Effector CD8-positive, alpha-beta T cell (primary cell): ENCODE measurements at places on chromosomes 4 and X.

- no peak for DNase-seq
Observed at GRCh38 chr4:176011529-176011928, 54.1 kb upstream of the WDR17 start.

- no peak for DNase-seq
Observed at GRCh38 chr4:156954587-156954986, 17.0 kb downstream of the PDGFC start.

- no peak for DNase-seq
Observed at GRCh38 chrX:87813566-87813965, 296.0 kb downstream of the KLHL4 start.

- no peak for DNase-seq
Observed at GRCh38 chr4:139957986-139958738, 195.8 kb downstream of the MAML3 start.

DNA sequence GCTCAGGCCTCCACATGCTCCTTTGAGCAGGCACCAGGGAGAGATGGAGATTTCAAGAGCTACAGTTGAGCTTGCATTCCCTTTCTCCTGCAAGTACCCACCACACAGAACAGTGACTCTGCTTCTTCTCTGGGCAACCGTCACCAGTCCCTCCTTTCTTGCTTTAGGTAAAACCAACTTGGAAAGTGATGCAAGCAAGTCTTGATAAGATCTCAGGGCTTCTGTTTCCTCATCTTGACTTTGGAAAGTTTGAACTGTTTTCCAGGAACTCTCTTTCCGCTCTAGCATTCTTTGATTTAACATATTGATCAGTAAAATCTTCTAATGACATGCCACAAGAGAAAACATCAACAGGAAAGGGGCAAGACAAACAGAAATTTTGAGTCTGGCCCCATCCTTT, 73.7 kb downstream of the USP46 start:
- DNase-seq = no peak

GRCh38 chr4:184267206-184267608, 49.5 kb upstream of the ENPP6 start:
- no peak for DNase-seq

GRCh38 chr4:139540632-139541031, 15.4 kb downstream of the SETD7 start:
- no peak for DNase-seq

DNA sequence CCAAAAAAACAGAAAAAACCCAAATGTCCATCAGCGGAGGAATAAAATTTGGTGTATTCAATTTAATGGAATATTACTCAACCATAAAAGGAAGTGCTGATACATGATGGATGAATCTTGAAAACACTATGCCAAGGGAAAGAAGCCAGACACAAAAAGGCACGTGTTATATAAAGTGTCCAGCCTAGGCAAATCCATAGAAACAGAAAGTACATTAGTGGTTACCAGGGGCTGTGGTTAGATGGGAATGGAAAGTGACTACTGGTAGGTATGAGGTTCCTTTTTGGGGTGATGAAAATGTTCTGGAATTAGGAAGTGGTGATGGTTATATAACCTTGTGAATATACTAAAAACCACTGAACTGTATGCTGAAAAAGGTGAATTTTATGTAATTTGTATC, 3.5 kb upstream of the CDKL2 start:
- DNase-seq = no peak

DNA sequence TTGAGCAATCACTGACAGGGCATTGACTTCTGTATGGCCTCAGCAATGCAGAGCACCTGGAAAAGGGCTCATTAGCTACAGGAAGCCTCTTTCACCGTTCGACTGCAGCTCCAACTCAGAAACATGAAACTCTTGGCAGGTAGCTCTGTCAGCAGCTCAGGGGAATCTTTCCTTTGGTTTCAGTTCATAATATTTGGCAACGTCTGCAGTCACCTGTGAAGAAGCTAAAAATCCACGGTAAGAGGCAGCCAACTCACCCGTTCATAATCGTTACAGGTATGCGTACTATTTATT, 354.9 kb downstream of the CAMK2D start:
- DNase-seq = no peak

DNA sequence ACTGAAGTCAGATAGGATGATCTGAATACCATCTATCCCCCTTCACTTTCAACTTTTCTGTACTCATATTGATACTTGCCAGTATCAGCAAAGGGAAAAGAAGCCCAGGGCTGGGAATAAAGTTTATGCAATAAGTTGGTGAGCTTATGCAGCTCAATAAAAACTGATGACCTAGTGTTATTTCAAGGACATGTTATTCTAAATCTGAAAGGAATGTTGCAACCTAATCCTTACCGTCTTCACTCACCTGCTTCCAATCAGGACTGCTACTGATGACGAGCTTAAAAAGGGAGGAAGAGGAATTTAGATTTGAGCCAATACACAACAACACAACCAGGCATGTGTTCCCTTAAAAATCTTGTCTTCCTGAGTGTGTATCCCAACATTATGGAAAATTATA, 419.9 kb downstream of the SPRY1 start:
- DNase-seq = no peak

- no peak for DNase-seq
Observed at GRCh38 chr4:47929682-47930201, 15.4 kb upstream of the NFXL1 start.
